ENCODE measurements at places on chromosomes 4 and X.

DNA sequence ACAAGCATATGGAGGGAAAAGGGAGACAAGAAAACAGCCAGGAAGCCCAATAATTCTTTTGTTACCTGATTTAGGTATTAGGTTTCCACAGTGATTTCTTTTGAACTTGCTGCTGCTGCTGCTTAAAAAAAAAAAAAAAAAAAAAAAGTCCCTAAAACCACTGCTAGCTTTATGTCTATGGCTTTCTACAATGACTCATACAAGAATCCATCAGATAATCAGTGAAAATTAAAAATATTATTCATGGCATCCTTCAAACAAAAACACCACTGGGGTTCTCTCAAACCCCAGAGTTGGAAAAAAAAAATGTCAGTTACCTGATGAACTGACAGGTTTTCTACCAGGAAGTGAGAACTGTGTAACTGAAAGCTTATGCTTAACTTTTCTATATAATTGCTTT, 14.3 kb downstream of the EPHA5 start:
- peaks cover 14% of the 10 kb centered on the region for H3K27me3 ChIP-seq
- no peaks in the 10 kb centered on the region for H3K4me1 ChIP-seq
- no peak overlapping the region for H3K27ac ChIP-seq
- no peaks in the 10 kb centered on the region for H3K36me3 ChIP-seq
- no peak for DNase-seq

- H3K36me3 ChIP-seq = no peaks in the 10 kb centered on the region
- no peak overlapping the region for H3K27ac ChIP-seq
- H3K27me3 ChIP-seq = no peaks in the 10 kb centered on the region
- H3K4me1 ChIP-seq = no peaks in the 10 kb centered on the region
- no peak for DNase-seq
- H3K4me3 ChIP-seq = no peak overlapping the region
Measured at GRCh38 chr4:175271010-175271630, 353.0 kb downstream of the ADAM29 start.

- no peaks in the 10 kb centered on the region for H3K4me1 ChIP-seq
- no peak overlapping the region for H3K27ac ChIP-seq
- no peak for DNase-seq
- H3K36me3 ChIP-seq = no peaks in the 10 kb centered on the region
Measured at GRCh38 chr4:71713611-71714203, 70.2 kb downstream of the GC start.

- H3K27me3 ChIP-seq = no peaks in the 10 kb centered on the region
- H3K36me3 ChIP-seq = no peaks in the 10 kb centered on the region
- DNase-seq = no peak
- H3K27ac ChIP-seq = no peak overlapping the region
- H3K4me3 ChIP-seq = no peak overlapping the region
Measured at GRCh38 chr4:22021106-22021505, 72.5 kb upstream of the KCNIP4 start.

- H3K27me3 ChIP-seq = no peaks in the 10 kb centered on the region
- H3K4me3 ChIP-seq = no peak overlapping the region
- H3K4me1 ChIP-seq = no peaks in the 10 kb centered on the region
Measured at GRCh38 chr4:158229768-158230167, 19.5 kb downstream of the TMEM144 start.

GRCh38 chrX:109186939-109187338, 294.9 kb downstream of the GUCY2F start:
- no peaks in the 10 kb centered on the region for H3K27me3 ChIP-seq
- H3K4me3 ChIP-seq = no peak overlapping the region
- H3K27ac ChIP-seq = no peak overlapping the region
- H3K4me1 ChIP-seq = no peaks in the 10 kb centered on the region

DNA sequence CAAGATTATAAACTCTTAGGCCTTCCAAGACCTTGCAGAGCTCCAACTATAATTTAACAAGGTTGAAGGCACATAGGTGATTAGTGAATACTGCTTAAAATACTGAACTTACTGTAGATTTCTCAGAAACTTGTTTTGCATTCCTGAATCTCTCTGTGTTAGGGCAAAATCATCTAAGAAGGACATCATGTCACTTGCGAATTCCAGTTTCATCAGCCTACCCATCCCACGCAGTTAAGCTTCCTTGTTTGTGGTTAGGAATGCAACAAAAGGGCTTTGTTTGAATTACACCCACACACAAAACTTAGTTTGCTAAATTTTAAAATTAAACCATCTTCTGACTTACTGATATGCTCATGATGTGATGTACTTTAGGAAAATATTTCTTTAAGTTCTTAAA, 174.0 kb downstream of the SOWAHB start:
- H3K27ac ChIP-seq = peak overlapping the region; percentile 13
- H3K4me1 ChIP-seq = peaks cover 74% of the 10 kb centered on the region
- no peaks in the 10 kb centered on the region for H3K27me3 ChIP-seq
- peaks cover 2% of the 10 kb centered on the region for H3K36me3 ChIP-seq

DNA sequence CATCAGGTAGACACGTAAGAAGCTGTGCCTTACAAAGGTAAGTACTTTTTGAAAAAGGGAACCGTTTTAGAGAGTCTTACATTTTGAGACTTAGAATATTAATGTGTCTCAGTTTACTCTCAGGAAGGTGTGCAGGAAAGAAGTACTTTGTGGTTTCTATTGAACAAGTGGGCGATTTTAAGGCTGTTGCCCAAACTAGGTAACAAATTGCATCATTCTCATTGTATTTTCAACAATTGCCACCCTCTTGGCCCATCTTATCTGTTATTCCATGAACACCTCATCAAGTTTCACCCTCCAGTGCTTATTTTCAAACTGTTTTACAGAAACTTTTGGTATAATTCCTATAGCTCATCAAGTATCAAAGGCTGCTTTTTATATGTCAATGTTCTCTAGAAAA, 158.3 kb downstream of the SLC4A4 start:
- no peak overlapping the region for H3K27ac ChIP-seq
- no peaks in the 10 kb centered on the region for H3K36me3 ChIP-seq
- no peak overlapping the region for H3K4me3 ChIP-seq
- H3K27me3 ChIP-seq = no peaks in the 10 kb centered on the region

DNA sequence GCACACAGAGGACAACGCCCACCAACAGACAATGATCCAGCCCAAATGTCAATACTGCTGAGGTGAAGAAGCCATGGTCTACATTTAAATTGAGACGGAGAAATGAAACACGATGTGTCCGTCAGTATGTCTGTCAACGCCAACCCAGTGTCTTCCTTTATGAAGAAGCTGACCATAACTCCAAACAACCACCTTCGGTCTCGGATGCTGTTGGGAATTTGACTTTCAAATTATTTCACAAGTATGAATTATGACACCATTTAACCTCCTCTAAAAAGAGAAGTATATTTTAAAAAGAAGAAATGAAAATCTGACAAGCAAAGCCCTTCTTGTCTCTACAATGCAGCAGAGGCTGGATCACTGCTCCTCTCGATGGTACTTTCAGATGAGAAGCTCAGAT, 123.7 kb upstream of the MAP3K15 start:
- H3K4me3 ChIP-seq = no peak overlapping the region
- no peaks in the 10 kb centered on the region for H3K27me3 ChIP-seq

GRCh38 chr4:37648084-37648817, 37.9 kb downstream of the RELL1 start:
- no peak for DNase-seq
- no peak overlapping the region for H3K27ac ChIP-seq
- no peak overlapping the region for H3K4me3 ChIP-seq
- H3K4me1 ChIP-seq = peaks cover 41% of the 10 kb centered on the region
- peaks cover 12% of the 10 kb centered on the region for H3K36me3 ChIP-seq

DNA sequence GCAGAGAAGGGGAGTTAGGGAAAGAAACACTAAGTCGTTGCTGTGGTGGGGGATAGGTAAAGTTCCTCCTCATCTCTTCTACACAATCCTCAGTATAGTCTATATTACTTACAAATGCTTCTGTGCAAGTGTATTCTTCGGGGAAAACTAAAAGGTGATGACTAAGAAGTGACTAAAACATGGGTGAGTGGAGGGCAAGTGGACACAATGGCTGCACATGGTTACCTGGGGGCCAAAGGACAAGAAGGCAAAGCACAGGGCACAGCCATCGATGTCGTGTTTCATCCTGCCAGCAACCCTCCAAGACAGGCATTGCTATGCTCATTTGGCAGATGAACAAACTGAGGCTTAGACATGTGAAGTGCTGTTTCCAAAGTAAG, 35.5 kb upstream of the CCKAR start:
- DNase-seq = no peak
- H3K4me3 ChIP-seq = no peak overlapping the region
- H3K27ac ChIP-seq = no peak overlapping the region
- H3K36me3 ChIP-seq = no peaks in the 10 kb centered on the region
- H3K4me1 ChIP-seq = peaks cover 11% of the 10 kb centered on the region

- H3K27ac ChIP-seq = no peak overlapping the region
- no peak for DNase-seq
- H3K4me3 ChIP-seq = peak overlapping the region; percentile 65
Measured at GRCh38 chrX:44876086-44876485, 3.1 kb downstream of the KDM6A start.

DNA sequence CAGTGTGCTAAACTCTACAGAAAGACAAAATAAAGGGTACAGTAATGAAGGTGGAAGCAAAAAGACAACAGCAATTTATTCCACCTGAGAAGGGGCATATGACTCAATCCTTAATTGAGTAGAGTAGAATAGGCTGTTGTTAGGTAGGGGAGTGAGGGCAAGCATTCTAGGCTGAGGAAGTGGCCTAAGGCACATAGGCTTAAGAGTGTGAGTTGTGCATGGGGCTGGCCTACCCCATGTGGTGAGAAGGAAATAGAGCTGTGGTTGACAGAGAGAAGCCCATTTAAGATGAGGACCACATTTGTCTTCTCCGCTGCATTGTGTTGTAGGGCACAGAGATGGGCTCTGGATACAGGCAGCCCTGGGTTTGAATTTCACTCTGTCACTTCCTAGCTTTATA, 3.4 kb upstream of the ZCCHC18 start:
- H3K36me3 ChIP-seq = no peaks in the 10 kb centered on the region
- peaks cover 32% of the 10 kb centered on the region for H3K4me1 ChIP-seq
- DNase-seq = no peak
- no peak overlapping the region for H3K4me3 ChIP-seq
- H3K27ac ChIP-seq = no peak overlapping the region

- DNase-seq = no peak
- no peaks in the 10 kb centered on the region for H3K4me1 ChIP-seq
- H3K36me3 ChIP-seq = peaks cover 17% of the 10 kb centered on the region
Measured at GRCh38 chr4:77911842-77912450, 49.3 kb downstream of the MRPL1 start.

DNA sequence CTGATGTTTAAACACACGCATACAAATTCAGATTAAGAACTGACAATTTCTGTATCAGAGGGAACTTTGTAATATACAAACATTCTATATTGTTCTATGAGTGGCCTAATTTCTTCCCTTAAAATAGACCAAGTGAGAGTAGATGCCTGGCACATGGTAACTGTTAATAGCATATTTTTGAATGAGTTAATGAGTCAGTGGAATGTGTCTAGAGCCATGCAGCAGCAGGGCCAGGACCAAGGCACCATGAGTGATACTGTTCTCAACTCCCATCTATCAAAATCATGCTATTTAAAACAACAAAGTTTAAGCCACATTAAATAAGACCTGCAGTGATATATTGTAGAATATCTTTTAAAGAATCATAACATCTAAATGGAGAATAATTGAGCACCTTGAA, 98.3 kb downstream of the ARHGAP24 start:
- no peak overlapping the region for H3K27ac ChIP-seq
- no peaks in the 10 kb centered on the region for H3K4me1 ChIP-seq
- DNase-seq = no peak
- no peaks in the 10 kb centered on the region for H3K27me3 ChIP-seq
- H3K4me3 ChIP-seq = no peak overlapping the region
